Cortex of kidney (tissue), 1 donor: ENCODE measurements at places on chromosomes 13 and 19.

DNA sequence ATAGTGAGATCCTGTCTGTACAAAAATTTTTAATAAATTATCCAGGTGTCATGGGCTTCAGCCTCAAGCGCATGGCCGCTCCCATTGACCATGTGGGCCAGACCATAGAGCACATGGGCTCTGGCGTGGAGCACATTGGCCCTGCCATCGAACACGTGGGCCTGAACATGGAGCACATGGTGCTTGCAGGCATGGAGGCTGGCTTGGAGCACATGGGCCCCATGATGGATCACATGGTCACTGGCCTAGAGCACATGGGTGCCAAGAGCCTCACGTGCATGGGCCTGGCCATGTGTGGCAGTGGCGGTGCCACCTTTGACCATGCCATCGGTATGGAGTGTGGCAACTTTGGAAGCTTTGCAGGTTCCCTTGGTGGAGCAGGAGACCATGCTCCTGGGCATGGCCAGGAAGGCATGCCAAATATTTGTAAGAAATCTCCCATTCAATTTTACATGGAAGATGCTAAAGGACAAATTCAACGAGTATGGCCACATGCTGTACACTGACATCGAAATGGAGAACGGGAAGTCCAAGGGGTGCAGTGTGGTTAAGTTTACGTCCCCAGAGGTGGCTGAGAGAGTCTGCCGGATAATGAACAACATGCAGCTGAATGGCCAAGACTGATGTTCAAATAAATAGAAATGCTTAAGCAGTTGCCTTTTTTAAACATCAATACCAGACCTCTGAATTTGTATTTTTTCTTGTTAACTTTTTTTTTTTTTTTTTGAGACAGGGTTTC lies 21.3 kb upstream of the SLC1A5 start:
- no peak for DNase-seq

DNA sequence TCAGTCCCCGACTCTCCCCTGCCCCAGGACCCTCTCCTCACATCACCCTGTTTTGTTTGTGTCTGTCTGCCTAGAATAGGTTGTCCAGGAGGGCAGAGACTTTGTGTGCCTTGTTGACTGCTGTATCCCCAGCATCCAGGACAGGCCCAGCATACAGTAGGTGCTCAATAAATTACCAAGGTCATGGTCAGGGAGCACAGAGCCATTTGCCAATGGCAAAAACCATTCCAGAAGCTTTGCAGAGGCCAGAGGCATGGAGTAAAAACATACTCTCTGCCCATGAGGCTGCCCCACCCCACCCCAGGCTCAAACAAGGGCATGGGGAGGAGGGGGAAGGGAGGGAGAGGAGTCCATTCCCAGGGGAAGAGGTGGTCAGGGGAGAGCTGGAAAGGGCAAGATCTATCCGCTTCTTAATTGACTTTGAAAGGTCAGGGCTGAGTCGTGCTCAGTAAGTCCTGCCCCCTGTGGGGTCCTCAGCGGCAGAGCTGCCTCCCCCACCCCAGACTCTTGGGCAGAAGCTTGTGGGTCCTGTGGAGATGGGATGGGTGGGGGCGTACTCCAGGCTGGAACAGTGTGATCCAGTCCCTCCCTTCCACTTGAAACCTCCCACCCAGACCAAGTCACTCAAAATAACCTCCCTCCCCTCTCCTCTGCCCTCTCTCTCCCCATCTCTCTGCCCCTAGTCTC lies 4.4 kb downstream of the GPR4 start:
- no peak for DNase-seq

- DNase-seq, result no peak
Observed at GRCh38 chr13:99830931-99831330, 140.6 kb downstream of the ZIC5 start.

DNA sequence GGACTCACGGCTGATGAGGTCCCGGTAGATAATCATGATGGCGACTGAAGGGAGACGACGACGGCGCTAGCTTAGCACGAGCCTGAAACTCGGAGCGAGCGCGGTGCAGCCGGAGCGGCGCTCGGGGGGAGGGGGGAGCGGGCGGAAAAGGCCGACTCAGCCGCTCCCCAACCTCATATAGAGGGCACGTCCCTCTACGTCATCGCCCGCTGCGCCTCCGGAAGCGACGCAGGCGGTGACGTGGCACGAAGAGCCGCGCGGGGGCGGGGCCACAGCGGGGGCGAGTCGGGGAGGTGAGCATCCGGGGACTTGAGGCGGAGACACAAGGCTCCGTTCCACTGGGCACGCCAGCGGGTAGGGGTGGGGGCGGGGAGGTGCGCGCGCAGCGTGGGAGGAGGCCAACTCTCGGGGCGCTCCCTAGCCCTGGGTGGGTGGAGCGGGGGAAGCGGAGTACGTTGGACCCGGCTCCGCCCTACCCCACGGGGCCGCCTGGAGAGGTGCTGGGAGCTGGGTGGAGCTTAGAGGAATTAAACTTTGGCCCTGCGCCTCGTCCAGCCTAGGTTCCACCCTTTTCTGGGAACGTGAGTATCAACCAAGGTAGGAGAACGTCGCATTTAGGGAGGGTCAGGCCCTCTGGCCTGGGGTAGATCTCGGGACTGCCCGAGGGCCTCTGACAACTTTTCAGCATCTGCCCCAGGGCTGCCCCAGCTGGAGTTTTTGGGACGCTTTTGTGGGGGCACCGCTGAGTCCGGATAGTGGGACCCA lies at the start of gene TPT1:
Gene TPT1, minus strand, starts transcription at position 150 of the 765 bp plus-strand sequence. Its CDS starts 114 bp downstream, at position 36.
- DNase-seq, result peak; percentile 93
